ENCODE measurements at places on chromosomes 5 and 9.

GRCh38 chr5:10612251-10612650, 48.4 kb downstream of the ANKRD33B start:
- no peak for DNase-seq

DNA sequence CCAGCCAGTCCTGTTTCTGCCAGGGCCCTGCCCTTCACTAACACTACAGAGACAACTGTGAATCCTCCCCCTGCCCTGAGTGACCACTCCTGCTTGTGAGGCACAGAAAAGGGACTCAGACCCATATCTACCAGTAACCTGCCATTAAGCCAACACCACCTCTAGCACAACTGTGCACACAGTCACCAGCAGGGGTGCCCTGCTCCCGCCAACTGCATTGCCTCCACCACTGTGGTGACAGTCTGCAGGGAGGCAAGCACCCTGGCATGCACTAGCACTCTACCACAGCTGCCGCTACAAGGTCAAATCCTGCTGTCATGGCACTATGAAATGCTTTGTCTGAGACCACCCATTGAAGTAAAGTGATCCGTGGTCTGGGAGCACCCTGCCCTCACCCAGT, 1028.5 kb upstream of the CDH9 start:
- DNase-seq, result no peak

DNA sequence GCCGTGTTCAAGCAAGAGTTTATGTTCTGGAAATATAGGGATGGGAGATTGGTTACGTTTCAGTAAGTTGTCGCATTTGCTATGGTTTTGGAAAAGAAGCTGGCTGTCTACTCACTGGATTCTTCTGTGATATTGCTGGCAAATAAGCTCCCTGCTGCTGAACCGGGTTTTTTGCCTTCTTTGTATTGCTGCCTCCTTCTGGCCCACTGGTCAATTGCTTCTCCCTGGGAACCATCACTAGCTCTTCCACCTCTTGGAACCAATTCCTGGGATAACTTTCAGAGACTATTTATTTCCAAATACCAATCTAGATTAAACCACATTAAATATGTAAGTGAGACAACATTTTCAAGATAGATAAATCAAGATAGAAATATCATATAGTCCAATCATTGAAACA, 43.0 kb downstream of the NUDT12 start:
- no peak for DNase-seq

GRCh38 chr5:113034182-113034773, 57.7 kb downstream of the DCP2 start:
- DNase-seq, result no peak

GRCh38 chr9:75083188-75083970, 4.6 kb downstream of the NMRK1 start:
- DNase-seq, result no peak

DNA sequence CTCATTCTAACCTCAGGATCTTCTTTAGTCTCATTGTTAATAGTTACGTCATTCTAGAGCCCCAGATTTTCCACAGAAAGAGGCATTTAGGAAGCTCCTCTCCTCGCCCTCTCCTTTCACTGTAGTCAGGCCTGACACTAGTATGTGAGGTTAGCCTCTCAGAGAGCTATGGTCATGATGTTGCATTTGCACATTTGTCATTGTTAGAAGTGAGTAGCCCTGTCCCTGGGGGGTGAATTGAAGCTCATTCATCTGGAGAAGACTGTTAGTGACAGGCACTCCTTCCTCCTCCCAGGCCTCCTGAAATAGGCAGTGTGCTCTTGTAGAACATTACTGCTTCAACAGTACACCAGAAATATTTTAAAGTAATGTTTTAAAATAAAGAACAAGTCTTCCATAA, 26.6 kb upstream of the LRRTM2 start:
- no peak for DNase-seq

GRCh38 chr9:78044189-78044588, 12.6 kb upstream of the GNAQ start:
- DNase-seq, result no peak

Measured in spinal cord (tissue), 10 donors.